ENCODE measurements at places on chromosomes 7 and 10. TPM values are rescaled to one million over a fixed set of nuclear protein-coding genes. Genes with fewer than 3 reads are reported as not detected.

The COL13A1 gene
- total RNA-seq = 1.7 TPM

The CYP26C1 gene
- 0.16 TPM for total RNA-seq

The MSMB gene
- not detected for total RNA-seq

The MYOZ1 gene
- 0.78 TPM for total RNA-seq

The INSYN2A gene
- 7.8 TPM for total RNA-seq

The STEAP1B gene
- 1.1 TPM for total RNA-seq

GRCh38 chr10:80506189-80506575, 31.5 kb upstream of the SH2D4B start:
- no peak for DNase-seq

DNA sequence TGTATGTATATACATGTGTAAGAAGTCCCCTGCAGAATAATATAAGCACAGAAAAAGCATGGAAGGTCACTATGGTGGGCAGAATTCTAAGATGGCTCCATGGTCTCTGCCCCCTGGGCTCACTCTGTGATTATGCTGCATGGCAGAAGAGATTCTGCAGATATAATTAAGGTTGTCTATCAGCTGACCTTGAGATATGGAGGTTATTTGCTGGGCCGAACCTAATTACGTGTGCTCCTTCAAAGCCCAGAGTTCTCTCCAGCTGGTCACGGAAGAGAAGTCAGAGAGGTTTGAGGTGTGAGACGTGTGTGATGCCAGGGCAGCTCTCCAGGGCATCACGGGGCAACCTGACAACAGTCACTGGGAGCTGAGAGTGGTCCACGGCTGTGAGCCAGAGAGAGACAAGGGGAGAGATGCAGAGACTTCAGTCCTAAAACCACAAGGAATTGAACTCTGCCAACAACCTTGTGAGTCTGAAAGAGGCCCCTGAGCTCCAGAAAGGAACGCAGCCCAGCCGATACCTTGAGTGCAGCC, 11.5 kb downstream of the PAPOLB start:
- no peak for DNase-seq

- peak; percentile 13 for DNase-seq
Measured at GRCh38 chr10:104076743-104077160, 8.9 kb downstream of the COL17A1 start.

DNA sequence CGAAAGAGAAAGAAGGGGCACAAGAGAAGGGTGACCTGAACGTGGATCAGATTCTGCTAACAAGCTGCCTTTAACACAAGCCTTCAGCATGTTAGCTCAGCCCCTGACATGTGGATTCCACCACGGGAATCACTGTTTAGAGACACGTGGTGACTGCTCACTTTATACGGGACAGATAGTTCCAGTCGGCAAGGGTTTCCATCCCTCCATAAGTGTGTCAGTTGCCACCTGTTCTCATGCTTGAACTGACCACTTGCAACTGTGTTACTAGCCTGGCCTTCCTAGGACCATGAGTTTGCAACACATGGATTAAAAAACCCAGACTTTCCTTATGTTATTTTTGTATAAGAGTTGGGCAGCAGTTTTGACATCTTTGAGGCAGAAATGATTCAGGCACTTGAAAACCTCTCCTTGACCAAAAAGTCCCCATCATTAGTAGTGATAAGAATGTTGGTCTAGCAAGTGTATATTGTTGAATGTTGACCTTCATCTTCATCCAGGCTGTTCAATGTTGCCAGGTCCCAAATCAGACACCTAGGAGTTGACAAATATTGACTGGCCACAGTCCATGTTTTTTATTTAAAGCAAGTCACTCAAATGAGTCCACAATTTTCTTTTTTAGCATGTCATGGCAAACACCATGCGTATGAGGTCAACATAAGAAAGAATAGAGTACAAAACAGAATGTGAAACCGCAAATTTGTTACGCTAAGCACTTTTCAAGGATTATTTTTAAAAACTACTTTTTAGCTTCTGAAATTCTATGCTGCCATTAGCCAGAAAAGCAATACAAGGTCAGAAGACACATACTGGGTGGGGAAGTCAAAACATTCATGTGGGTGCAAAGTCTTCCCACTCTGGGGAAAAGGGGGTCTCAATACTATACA, 101.6 kb downstream of the ABLIM1 start:
- DNase-seq = no peak

GRCh38 chr7:17535776-17536175, 237.3 kb downstream of the AHR start:
- DNase-seq = no peak

GRCh38 chr7:2948749-2949148, 94.9 kb downstream of the CARD11 start:
- no peak for DNase-seq

DNA sequence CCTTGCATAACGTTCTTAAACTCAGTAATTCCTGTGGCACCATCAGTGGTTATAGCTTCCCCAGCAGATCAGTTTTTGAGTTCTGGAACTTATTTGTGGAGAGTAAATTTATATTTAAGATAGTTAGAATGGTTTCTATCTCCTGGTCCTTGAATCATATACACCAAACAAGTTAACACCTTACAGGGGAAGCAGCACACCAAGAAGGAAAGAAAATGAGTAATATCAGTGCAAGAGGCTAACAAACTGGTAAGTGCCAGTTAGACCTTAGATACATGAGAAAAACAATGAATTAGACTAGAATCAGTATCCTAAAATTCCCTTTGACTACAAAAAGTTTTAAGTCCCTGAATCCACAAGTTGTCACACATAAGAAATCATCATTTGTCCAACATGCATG, 54.2 kb downstream of the ABI1 start:
- DNase-seq = no peak

DNA sequence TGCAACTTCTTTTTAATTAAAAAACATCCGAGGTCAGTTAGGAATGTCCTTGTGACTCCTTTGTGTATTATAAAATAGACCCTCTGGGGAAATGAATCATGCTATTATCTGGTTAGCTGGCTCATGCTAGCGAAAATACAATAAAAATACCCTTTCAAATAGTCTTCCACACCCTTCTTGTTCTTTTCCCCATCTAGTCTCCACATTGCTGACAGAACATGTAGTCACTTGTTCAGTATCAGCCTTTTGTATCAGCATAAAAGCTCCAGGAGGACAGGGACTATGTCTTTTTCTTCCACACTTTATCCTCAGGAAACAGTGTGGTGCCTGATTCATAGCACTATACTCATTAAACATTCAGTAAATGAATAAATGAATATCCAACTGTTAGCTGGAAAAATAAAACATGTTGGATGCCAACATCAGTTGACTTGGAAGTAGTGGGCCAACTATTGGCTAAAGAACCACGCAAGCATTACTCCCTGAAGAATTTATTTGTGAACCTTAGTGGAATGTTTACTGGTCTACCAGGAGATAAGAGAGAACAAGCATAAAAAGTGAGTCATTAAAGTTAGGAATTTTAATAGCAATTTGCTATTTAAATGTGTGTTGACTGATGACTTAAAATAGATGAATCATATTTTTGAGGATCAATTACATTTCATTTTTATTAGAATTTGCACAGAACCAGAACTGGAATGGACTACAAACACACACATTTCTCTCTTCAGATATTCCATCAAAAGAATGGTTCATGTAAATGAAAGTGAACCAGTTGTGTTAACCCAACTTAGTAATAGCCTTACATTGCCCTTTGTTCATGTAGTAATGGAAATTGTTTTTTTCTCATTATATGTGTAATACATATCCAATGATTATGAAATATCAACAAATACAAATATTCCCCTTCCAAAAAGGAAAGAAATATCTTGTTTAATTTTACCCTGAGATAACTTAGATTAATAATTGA, 129.6 kb downstream of the DKK1 start:
- DNase-seq = no peak

DNA sequence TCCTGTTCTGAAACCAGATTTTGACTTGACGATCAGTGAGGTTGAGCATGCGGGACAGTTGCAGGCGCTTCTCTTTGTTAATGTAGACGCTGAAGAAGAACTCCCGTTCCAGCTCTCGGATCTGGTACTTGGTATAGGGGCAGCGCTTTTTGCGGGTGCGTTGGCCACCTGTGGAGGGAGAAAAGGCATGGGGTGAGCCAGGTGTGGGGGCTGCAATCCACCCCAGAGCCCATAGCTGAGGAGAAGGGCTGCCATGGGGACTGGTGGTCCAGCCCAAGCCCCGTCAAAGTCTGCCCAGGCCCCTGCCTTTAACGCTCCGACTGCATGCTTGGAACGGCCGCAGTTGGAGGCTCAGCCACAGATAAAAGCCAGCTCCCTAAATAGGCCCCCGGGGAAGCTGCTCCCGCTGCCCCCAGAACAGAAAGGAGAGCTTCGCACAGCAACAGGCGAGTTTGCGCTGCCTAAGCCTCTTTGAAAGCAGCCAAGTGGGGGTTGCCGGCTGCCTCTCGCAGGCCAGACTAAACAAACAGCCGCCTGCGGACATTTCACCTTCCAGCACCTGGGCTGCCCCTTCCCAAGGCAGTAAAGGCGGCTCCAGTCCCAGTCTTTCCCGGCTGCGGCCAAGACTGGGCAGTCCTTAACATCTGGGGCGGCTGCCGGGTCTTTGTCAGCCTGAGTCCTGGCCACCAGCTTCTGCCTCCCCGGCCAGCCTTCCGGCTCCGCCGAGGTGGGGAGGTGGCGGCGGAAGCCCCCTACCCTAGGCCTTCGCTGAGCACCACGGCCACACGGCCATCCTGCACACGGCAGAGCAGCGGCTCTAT, 2.0 kb downstream of the HOXA11 start:
- DNase-seq = no peak

GRCh38 chr10:108049668-108050067, 885.2 kb upstream of the SORCS1 start:
- DNase-seq = no peak

GRCh38 chr7:15747712-15748111, 61.2 kb upstream of the MEOX2 start:
- DNase-seq = no peak

GRCh38 chr7:95433952-95434556, 774 bp downstream of the PON2 start:
- DNase-seq = no peak

DNA sequence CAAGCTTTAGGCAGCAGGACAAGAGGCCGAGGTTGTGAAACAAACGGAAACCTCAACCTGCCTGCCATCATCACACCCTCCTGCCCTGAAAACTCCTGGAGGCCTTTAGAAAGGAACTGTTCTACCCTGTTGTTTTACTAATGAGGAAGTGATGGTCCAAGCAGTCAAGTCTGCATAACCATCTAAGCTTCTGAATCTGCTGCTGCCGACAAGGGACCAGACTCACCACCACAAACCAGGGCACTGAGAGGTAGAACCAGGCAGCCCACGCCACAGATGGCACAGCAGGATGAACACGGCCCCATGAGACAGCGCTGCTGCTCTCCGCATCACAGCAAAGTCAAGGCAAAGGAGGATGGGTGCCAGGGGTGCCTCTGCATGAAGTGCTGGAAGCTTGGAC, 209.4 kb downstream of the CELF2 start:
- DNase-seq = peak; percentile 30

GRCh38 chr7:144908324-144908723, 72.5 kb upstream of the TPK1 start:
- no peak for DNase-seq

GRCh38 chr10:3740157-3740871, 44.7 kb downstream of the KLF6 start:
- no peak for DNase-seq

DNA sequence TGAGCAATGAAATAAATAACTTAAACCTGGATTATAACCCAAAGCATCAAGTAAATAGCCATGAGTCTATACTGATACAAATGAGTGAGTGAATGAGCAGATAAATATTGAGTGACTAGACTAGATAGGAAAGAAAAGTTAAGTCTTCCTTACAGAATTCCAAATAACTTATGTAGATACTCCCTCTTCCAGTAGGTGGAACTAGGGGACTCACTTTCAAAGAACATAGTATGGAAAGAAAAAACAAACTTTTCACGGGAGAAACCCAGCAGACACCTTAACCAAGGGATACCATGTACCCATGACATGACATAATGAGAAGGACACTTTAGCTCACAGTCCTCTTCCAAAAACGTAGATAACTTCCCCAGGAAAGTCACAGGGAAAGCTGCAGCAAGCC, 32.2 kb downstream of the CSGALNACT2 start:
- DNase-seq = no peak

DNA sequence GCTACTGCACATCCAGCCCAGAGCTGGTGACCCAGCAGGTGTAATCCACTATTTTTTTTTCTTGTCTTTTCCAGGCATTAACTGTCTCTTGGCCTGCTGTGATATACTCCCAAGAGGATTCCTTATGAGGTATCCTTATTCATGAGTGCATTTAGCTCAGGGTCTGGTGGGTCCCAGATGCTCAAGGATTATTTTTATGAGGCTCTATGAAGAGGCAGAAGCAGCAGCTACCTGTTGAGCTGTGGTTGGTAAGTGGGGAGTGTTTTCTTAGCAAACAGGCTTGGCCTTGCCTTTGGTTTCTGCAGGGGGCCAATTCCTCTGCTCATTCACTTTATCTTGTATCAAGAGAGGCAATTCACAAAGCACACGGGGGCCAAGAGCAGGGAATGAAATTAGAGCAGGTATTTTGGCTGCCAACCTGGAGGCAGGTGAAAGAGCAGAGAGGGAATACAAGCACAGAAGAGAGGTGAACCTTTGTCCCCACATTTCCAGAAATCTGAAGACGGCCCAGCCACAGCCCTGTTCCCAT, 221.6 kb downstream of the TMEM178B start:
- no peak for DNase-seq

DNA sequence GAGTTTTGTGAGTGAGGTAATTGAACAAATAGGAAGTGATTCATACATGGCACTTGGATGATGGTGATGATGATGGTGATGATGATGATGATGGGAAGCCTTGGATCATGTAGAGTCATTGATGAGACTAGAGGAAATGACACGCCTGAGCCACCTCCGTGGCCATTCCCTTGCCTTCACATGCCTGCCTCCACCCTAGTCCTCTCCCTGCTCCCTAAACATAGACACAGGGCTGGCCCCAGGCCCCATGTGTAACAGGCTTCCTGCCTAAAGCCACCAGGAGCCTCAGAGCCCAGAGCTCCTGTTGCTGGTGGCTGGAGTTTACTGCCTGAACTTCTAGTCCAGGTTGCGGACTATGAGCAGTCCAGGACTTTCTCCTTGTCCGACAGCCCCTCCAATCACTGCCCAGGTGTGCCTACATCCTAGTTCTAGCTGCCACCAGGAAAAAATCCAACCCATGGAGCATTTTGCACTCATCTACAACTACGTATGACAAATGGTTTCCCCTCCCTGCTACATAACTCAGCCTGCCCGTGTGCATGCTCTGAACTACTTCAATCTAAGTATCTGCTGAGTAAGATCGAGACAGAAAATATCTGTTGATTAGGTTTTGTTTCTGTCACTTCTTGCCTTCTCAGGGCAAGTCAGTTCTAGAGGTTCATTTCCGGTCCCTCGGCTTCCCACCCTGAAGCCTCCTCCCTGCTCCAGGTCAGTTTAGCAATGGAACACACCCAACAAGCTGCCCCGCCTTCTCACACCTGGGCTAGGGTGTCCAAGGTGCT, 35.5 kb upstream of the KDM7A start:
- no peak for DNase-seq

- DNase-seq = no peak
Measured at GRCh38 chr10:26525586-26525985, 87.4 kb downstream of the APBB1IP start.
